MV-4-11 (cell line): ENCODE measurements at places on chromosomes 3 and 15.

DNA sequence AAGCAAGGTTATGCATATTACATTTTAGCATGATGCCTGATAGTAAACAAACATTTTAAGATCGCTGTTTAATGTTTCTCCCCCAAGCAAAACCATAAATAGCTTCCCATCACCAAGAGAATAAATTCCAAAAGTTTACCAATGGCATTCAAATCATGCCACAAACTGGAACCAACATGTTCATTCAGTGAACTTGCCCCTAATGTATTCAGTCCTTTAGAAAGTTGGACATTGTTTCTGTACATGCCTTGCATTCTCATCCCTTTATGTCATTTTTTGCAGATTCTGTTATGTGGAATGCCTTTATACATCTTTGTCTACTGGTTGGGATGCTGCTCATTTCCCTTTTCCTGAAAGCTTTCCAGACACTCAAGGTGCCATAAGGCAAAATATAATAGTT lies 105.5 kb downstream of the PYDC2 start:
- DNase-seq, result no peak

DNA sequence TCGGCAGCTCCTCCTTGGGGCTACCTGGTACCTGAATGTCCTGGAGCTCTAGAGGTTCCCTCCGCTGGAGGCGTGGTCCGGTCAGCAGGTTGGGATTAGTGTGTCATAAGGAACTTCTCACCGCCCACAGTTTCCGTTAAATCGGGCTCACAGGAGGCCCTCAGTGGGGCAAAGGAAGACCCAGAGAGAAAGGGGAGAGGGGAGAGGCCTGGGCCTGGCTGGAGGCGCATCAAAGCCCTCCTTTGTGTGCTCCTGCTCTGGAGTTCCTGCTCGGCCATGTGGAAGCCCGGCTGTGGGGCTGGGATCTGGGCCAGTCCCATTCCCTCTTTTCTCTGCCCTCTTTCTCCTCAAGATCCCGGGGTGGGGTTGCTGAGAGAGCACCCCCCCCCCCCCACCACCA lies at the start of gene RLBP1:
RLBP1 (minus strand) TSS at position 37 of the 400 bp plus-strand sequence. CDS start 2,604 bp downstream, outside the sequence.
- DNase-seq, result no peak

DNA sequence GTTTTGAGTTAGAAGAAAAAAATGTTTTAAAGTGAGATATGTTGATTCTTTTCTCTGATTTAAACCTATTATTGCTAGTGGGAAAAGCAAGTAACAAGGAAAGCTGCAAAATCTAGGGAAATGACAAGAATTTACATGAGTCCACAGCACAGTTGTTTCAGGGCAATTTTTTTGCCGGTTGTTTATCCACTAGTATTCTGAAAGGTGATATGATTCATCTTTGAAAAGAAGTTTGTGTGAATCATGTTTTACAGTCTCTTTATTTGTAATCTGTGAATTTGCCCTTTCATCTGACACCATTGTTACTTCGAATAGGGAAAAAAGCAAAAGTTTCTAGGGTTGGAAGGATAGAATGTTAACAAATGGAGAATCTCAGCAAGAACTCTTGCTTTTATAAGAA lies 894.7 kb downstream of the OTOL1 start:
- DNase-seq, result no peak

GRCh38 chr3:73569246-73569760 lies 55.4 kb downstream of the PDZRN3 start:
- no peak for DNase-seq

GRCh38 chr3:108338901-108339545 lies 42.7 kb downstream of the HHLA2 start:
- DNase-seq, result no peak

DNA sequence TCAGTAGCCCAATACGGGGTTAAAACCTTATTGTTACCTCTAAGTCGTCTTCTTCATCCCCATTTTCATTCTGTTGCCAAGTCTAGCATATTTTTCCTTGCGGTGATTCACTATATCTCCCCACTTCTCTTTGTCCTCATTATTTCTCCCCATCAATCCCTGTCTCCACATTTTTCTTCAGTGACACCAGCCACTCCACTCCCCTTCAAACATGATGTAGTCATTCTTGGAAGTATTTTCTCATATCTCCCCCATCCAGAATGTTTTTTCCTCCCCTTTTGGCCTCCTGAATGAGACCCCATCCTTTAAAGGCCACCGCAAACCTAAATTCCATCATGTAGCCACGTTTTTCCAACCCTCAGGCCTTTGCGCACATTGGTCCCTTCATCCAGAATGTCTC lies 105.9 kb downstream of the TOP2B start:
- no peak for DNase-seq

DNA sequence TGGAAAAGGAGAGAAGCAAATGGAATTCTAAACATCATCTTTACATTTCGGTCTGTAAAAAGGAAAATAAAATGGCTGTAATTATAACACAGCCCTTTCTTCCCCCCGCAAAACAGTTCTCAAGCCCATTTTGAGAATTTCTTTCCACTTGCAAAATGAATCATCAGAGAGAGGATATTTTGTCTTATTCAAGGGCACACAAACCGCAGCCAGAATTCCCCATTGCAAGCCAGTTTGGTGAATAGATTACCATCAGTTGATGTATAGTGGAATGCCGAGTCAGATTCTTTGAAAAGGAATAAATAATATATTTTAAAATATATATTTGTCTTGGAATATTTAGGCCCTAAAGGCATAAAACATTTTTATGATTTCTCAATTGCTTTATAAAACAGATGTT lies 420.4 kb upstream of the SEMA6D start:
- no peak for DNase-seq

DNA sequence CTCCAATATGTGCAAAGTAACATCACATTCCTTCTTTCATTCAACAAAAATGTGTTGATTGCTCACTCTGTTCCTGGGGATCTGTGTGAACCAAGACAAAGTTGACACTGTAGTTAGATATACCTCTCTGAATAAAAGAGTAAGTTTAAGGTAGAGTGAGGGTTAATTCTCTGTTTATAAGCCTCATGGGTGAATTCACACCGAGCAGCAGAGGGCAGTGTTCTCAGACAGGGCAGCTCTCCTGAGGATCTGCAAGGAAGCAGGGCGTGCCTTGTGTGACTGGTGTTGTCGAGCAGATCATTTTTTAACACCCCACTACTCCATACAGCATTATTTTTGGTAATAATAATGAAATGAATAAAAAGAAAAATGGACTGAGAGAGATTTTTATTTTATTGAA lies 34.4 kb downstream of the PAQR9 start:
- DNase-seq, result peak; percentile 60

DNA sequence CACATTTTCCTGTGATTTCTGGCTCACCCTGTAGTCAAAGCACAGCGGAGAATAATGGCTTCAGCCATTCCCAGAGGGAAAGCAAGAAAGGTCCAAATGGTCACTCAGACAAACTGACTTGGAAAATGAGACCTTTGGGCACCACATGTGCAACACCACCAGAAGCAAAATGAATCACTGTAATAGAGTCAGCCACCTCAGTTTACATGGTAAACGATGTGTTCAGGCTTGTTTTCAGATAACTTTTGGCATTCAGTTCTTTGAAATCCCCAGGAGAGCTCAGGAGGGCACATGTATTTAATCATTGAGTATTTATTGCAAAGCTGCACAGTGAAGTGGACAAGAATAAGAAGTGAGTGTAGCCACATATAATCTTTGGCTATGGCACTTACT lies 38.4 kb upstream of the ALCAM start:
- no peak for DNase-seq

DNA sequence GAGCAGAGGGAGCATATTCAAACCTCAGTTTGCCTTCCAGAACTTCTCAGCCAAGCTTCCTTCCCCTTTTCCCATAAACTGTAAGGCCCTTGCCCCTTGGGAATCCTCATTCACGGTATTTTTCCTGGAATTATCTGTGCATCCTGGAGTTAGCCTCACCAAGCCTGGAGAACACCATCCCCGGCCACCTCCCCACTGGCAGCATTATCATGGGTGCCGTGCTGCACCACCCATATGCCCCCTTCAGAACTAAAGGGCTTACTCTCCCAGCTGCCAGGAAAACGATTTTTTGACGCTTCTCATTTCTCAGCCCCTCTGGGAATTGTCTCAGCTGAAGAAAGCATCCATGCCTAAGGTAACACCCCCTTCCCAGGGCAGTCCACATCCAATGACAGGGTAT lies 20.9 kb upstream of the TBC1D21 start:
- no peak for DNase-seq

DNA sequence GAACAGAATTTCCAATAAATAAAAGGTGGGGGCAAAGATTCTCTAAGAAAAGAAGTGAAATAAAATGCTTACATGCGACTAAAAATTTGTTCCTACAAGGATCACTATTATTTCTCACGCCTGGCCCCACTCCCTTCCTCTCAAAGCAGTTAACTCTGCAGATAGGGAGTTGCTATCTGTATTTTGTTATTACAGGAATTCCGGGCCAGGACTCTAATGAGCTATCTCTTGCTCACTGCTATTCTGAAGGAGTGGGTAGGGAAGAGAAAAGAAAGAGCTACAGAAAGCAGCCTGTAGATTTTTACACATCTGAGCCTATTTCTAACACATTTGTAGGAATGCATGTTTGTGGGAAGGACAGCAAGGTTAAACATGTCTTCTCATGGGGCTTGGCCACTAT lies 140.4 kb downstream of the PCCB start:
- no peak for DNase-seq

GRCh38 chr3:10648181-10648580 lies 142.8 kb upstream of the ATP2B2 start:
- DNase-seq, result no peak

DNA sequence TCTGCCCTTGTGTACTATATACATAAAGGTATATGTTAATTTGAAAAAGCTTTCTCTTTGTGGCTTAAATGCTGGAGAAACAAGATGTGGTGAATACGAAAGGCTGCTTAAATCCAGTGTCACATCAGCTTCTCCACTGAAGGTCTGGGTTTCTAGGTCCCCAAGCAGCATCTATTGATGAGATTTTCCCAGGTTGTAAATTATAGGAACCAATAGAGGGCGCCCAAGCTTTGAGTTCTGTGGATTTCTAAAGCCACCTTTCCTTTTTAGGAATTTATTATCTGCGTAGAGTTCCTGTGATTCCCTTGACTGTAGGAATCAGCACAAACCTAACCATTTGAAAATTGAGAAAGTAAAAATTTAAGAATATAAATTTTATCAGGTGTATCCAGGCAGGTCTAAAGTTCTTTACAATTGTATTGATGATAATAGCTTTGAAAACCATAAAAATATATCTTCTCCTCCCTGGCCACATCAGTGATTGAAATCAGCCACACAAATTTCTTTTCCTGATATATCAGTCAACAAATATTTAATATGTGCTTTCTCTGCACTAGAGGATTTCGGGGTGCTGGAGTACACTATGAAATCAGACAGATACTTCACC lies 88.3 kb upstream of the ADAMTSL3 start:
- DNase-seq, result peak; percentile 23

DNA sequence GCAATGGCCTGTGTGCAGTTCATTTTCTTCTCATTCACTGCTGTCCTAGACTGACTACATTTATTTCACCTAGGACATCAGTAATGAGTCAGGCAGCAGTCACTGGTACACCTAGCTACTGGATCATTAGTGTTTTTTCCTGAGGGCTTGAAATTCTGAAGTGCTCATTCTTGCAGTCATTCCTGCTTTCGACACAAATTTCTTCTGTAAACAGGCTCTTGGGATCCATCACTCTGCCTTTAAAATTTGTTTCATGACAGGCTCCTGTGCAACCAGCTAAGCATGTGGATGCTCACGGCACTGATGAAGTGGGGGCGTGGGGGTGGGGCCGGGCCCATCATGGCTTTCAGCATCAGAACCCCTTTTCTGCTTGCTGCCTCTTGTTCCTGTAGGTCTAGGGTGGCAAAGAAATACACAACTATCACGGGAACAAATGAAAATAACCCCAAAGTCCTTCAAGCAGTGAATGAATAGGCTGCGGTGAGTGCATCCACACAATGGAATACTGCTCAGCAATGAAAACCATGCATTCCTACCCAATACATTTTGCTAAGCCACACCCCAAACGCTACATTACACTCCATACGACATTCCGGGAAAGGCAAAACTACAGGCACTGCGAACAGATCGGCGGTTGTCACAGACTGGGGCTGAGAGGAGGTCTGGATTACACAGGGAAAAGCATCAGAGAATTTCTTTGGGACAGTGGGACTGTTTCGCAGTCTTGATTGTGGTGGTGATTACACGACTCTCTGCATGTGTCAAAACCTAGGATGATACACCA lies 9.3 kb upstream of the MELTF start:
- DNase-seq, result no peak

- DNase-seq, result peak; percentile 78
Measured at GRCh38 chr3:10017636-10018292, 8.5 kb upstream of the FANCD2 start.

DNA sequence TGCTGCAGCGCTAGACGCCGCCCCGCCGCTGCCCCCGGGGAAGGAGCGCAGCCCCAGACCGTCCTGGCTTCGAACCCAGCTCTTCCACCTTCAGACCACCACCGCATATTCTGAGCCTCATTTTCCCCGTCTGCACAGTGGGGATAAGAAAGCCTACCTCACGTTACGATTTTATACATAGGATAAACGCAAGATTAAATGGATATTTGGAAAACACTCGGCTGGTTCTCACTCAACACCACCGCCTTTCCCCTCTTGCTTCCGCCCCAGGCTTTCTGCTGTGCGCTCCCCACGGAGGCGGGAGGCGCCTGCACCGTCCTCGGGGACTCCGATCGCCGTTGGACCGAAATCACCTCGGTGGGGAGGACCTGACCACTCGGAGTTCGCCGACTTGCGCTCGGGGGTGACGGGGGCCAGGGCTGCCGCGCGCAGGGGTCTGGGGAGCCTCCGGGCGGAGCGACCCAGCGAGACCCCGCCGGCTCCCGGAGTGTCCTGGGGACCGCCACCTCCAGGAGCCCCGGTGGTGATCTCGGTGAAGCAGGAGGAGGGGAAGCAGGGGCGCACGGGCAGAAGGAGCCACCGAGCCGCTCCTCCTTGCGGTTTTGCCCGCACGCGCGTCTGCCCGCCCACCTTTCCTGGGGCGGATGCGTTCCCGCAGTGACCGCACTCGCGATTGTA lies 4.0 kb downstream of the FBXL22 start:
- peak; percentile 33 for DNase-seq

- DNase-seq, result no peak
Measured at GRCh38 chr3:72085036-72085435, 300.1 kb upstream of the PROK2 start.

DNA sequence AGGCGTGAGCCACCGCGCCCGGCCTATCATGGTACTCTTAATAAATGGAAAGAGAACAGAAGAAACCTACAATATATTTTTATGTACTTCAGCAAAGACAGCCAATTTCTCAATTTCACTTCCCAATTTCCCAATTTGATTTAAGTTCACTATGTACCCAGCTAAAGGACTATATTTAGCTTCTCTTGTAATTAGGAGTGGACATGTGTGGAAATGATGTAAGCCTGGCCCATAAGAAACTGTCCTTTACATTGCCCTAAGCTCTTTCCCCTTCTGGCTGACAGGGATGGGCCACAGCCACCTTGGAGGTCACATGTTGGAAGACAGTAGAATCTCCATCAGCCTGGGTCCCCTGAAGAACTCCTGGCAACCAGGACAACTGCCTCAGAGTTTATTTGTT lies 6.2 kb downstream of the TMEM39A start:
- DNase-seq, result peak; percentile 95

DNA sequence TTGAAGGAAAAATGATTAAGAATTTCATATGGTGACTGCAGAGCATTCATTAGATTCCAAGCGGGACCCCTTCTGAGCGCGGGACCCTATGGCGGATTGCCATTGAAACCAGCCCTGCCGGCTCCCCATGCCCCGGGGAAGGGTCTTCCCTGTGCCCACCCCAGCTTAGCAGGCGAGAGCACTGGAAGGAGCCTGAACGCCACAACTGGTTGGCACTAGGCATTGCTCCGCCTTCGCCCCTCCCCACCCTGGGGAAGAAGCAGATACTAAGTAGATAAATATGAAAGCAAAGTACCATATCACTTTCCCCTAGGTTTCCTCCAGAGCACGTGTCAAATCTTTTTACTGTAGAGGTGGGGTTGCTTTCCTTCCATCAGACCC lies 70.7 kb downstream of the CYP19A1 start:
- no peak for DNase-seq
